Stimulated activated CD4-positive, alpha-beta T cell treated with anti-CD3 and anti-CD28 coated beads, Interleukin-2, amount 100 ng/mL, for 4 hours (primary cell): ENCODE measurements at places on chromosomes 1 and 21.

- no peak for DNase-seq
Observed at GRCh38 chr21:31668651-31669491, 9.4 kb downstream of the SOD1 start.

DNA sequence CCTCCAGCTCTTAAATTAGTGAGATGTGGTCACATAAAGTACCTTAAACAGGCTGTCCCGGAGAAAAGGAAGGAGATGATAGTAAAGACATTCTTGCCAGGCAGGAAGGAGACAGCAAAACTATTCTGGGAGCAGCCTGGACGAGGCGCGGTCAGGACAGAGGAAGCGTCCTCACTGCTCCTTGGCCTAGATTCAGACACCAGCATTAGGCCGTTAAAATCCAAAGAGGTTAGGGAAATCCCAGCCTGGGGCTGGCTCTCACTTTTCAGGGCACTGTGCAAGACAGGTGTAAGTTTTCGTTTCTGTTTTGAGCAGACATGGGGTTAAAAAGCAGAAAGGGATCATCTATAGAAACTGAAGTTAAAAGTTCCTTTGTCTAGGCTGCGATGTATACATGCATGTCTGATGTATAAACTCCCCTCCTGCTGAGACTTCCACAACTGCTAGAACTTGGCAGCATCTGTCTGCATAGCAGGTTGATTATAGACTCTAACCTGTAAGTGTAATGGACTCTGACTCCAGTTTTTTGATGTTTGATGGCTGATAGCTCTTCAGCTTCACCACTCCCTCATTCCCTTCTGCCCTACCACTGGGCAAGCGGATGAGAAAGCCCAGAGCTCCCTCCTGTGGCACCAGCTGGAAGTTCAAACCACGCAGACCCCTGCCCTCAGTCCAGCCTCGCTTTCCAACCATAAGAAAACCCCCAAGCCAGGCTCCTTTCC lies 21.5 kb downstream of the STPG1 start:
- DNase-seq, result peak; percentile 52

GRCh38 chr1:165852871-165853270 lies 25.5 kb downstream of the UCK2 start:
- no peak for DNase-seq

DNA sequence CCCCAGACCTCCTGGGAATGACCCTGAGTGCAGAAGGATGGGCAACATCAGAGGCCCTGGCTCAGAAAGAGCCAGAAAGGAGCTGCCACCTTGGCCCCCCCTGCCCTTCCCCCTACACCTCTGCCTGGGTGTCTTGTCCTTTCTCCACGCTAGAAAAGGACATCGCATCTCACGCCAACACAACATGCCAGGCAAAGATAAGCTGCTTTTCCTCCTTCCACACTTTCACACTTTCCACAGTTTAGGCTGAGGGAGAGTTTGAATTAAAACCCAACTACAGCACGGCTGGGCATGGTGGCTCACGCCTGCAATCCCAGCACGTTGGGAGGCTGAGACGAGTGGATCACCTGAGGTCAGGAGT lies 109.5 kb downstream of the SPSB1 start:
- no peak for DNase-seq

- DNase-seq, result no peak
Observed at GRCh38 chr1:36506276-36506920, 23.7 kb upstream of the CSF3R start.

- DNase-seq, result no peak
Observed at GRCh38 chr1:63101336-63101735, 221.0 kb upstream of the FOXD3 start.

DNA sequence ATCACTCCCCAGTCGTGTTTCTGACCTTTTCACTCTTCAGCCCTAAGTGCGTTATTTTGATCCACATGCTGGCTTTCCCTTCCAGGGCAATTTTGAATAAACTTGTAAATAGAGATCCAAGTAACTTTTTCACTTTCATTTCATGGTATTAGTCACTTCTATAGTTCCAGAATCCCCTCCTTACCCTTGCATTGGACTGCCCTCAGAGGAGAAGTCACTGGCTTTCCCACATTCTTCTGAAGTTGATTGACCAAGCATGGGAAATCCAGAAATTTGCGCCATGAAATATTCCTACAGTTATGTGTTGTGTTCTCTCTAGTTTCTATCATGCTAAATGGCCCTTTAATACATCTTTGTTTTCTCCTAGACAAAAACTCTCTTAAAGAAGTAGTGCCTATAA lies 177.3 kb upstream of the GORAB start:
- DNase-seq, result no peak

DNA sequence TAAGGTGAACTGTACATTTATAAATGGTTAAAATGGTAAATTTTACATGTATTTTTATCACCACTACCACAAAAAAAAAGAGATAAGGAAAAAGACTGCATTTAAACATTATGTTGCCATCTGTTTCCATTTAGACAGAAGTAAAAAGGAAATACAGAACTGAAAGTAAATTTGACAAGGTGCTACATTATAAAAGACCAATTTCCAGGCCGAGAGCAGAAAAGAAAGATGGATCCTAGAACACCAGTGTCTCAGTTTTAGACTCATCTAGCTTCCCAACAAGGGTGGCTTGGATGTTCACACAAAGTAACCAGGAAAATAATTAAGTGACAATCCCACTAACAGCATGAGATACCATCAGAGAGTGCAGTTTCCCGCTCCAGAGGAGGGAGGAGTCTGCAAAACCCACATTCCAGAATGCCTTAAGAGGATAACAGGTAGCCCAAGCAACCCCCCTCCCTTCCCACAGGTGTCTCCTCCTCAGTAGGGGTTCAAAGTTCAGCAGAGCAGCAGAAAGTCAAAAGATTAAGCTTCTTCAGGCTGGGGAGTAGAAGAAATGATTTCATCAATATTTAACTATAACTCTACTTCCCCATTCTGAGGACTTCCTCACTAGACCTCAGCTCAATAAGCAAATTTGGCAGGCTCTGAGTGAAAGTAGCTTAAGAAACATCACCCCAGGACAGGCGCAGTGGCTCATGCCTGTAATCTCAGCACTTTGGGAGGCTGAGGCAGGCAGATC lies 11.8 kb downstream of the TPM3 start:
- no peak for DNase-seq

DNA sequence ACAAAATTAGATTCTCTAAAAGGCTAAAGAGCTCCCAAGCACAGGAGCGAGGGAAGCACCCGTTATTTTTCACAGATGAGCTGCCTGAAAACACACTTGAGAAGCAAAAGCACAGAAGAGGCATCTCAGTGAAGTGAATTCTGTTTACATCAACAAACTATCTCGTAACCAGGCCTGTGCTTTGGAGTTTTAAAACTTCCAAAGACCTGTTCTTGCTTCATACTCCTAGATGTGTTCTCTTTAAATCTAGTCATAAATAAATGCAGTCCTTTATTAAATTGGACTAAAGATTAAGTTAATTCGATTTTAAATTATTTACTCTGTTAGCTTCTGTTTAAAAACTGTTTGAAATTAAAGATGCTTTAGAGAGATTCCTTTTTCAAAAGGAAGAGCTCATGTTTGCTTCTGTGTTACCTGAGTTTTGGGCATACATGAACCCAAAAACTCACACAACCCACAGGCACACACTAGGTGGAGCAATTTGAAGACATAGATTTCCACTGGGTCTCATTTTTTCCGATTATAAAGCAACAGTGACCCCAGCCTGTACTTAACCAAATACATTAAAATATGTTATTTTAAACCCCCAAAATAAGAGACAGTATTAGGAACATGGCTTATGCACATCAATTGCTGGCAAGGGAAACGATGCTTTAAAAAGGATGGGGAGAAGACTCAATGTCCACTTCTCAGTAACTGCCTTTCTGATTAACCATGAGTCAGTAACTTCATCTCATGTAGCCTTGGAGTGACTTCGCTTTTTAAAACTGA lies 648.2 kb downstream of the SMYD3 start:
- no peak for DNase-seq

DNA sequence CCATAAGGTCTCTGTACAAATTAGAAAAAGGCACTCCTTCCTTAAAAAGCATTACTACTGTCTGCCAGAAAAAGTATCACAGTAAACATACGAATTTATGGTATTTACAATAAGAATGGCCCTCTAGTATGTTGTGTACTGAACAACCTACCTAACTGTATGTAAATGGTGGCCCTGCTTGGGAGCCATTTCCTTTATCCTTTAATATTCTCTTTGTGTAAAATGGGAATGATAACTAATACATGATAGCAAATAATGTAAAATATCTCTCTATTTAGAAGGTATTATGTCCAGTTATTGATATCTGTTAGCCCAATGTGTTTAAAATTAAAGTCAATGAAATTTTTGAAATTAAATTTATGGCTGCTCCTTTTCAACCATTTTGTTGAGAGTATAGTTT lies 5.2 kb downstream of the DR1 start:
- no peak for DNase-seq

- no peak for DNase-seq
Observed at GRCh38 chr1:115189814-115190539, 100.7 kb upstream of the TSPAN2 start.

DNA sequence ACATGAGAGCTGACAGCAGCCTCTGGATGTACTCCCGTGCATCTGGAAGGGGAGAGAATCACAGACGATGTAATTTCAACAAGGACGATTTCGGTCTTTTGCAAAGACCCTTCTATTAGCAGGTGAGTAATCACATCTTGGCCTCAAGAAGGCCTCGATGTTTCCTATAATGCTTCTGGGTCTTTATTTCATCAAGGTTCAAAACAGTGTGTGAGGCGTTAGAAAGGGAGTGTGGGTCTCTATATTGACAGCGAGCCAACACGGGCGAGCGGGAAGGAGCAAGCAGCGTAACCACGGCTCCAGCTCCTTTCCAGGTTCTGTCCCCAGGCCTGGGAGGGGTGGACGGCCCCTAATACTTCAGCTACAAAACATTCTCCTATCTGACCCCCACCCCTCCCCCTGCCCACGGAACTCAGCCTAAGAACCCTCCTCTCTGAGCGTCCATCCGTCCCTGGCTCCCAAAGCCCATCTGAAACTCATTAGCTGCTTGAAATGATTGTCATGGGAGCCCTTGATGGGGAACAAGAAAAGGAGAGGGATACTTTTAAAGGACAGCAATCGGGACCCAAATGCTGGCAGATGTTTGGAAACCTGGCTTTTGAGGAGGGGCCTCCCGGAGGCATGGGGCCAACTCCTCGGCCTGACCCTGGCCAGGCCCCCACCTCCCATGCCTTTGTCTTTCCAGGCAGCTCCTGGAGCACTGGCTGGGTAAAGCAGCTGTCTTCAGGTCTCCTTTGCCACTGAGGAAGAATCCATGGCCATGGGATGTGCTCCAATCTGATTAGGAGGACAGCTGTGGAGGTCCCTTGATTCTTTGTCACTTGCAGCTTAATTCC lies 250.8 kb downstream of the FOXD2 start:
- DNase-seq, result no peak

GRCh38 chr1:117846674-117847425 lies 82.6 kb downstream of the GDAP2 start:
- DNase-seq, result no peak

- DNase-seq, result no peak
Observed at GRCh38 chr1:228723287-228723686, 12.0 kb upstream of the RHOU start.

DNA sequence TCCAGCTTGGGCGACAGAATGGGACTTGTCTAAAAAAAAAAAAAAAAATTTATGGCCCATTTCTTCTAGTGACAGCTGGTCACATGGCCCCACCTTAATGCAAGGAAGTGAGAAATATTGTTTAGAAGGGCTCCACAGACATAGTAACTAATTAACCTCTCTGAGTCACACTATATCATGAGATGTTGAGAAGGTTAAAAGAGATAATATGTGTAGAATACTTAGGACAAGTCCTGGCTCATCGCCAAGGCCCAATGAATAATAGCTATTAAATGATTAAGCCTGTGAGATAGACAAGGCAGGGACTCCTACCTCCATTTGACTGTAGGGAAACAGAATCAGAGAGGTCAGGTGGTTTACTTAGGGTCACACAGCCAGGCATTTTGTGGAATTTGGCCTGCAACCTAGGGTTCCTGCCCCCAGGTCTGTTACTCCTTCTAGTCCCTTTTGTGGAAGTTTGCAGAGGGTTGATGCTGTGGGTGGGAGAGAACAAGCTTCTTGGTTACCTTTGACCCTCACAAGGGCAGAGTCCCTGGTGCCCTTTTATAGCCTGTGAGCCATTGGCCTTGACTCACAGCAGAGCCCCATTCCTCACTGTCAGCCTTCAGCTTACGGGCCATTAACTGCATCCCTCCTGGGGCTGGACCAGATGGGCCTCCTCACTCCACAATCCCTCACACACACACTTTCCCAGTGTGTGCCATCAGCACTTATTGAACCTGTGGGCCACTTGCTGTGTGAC lies 48.5 kb downstream of the OPRD1 start:
- no peak for DNase-seq

DNA sequence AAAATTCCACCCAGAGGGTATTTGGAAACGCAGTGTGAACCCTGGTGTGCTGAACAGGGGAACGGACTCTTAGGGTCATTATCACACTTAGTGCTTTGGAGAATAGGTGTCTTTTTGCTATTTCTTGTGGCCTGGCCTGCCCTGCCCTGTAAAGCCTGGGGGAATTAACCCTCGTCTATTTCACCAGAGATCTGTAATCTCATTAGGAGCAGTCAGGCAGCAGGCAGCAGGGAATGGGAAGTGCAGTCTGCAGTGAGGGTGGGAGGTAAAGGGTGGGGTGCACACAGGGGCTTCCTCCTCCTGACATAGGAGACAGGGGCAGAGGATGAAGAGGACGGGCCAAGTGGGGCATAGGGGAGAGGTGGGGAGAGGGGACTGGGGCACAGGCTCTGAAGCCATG lies 1.1 kb upstream of the SLC1A7 start:
- no peak for DNase-seq

DNA sequence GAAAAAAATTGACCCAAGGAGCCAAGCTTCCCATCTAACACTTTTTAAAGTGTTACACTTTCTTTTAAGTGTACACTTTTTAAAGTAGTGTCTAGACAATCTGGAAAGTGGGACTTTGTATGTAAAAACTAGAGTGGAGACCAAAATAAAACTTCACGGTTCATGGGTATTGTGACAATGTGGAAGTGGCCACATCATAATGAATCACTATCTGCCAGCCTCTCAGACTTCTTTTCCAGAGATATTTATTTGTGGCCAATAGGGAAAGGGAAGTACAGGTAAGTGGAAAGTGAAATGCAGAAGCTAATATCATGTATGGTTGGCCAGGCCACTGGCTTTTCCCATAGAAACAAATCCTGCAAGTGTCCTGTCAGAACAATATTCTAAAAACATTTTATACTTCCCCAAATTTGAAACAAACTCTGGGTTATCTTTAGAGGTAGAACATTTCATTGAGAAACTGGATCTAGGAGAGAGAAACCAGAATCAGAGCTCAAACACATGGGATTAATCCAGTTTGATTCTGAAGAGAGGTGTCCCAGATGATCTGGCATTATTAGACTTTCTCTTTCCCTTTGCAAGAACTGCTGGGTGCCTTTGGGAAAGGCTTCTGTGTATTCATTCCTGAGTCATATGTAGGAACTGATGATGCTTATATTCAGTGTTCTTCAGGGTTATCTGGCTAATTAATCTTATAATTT lies 2.0 kb downstream of the TNFSF18 start:
- no peak for DNase-seq

DNA sequence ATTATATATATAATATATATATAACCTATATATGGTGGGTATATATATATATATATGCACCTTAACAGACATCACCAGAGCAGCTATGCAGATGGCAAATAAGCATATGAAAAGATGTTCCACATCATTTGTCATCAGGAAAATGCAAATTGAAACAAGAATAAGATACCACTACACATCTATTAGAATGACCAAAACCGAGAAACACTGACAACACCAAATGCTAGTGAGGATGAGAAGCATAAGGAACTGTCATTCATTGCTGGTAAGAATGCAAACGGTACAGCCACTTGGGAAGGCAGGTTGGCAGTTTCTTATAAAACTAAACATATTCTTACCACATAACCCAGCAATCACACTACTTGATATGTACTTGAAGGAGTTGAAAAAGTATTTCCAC lies 219.8 kb upstream of the PRMT6 start:
- no peak for DNase-seq

GRCh38 chr1:151720974-151721787 lies at the start of gene RIIAD1:
TSS of gene RIIAD1 (plus strand) at chr1:151721522. CDS start at chr1:151721537, 15 bp downstream.
- peak; percentile 19 for DNase-seq
